ENCODE measurements at places on chromosomes 7 and 10. TPM values are rescaled to one million over a fixed set of nuclear protein-coding genes. Genes with fewer than 3 reads are reported as not detected.

DNA sequence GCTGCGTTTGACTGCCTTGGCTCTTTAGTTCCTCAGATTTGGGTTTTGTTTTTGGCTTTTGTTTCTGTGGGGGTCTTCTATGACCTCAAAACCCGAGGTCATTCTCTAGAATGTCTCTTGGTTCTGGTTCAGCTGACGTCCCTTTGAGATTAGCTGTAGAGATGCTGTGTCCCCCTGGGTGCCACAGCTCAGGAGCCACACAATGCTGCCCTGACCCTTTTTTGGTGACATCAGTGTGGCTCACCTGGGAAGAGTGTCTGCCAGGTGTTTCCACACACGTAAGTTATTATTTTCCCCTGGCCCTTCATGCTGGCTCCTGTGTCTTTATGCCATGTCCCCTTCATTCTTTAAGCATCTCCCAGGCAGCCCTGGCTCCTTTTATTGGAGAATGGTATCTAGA, 89.8 kb upstream of the DDC start:
- DNase-seq = no peak
- no peaks in the 10 kb centered on the region for H3K36me3 ChIP-seq
- H3K27me3 ChIP-seq = no peaks in the 10 kb centered on the region
- peaks cover 7% of the 10 kb centered on the region for H3K4me1 ChIP-seq
- H3K27ac ChIP-seq = no peak overlapping the region

- H3K27me3 ChIP-seq = peaks cover 6% of the 10 kb centered on the region
- H3K27ac ChIP-seq = no peak overlapping the region
- H3K4me3 ChIP-seq = no peak overlapping the region
- DNase-seq = no peak
- no peaks in the 10 kb centered on the region for H3K36me3 ChIP-seq
Observed at GRCh38 chr10:47359626-47360418, 11.7 kb downstream of the RBP3 start.

DNA sequence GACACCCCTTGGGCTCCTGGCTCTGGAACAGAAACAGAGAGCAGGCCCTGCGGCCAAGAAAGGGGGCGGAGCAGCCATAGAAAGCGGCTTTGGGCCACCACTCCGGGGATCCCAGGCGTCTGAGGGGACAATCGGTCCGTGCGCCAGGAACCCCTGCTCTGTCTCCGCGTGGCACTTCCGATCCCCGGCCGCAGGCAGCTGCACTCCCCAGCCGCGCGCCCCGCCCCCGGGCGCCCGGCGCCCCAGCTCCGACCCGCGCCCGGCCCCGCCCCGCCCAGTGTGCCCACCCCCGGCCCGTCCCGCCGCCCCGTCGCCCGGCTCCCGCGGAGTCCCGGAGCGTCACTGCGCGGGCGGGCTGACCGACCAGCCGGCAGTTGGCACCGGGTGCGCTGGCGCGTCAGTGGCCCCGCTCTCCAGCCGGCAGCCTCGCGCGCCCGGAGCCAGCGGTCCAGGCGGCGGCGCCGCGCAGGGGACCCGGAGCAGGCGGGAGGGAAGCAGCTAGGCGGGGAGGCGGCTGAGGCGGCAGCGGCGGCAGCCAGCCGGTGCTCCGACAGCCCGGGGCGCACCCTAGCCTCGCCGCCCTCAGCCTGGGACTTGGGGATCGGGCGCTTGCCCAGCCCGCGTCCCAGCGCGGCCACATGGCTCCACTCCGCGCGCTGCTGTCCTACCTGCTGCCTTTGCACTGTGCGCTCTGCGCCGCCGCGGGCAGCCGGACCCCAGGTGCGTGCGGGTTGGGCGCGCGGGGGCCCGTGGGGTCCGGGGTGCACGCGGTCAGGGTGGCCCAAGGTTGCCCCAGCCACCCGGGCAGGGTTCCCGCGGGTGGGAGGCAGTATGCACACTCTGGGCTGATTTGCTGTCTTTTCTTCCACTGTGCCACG, at the start of gene ADAMTS14:
Gene ADAMTS14, plus strand, starts transcription at position 342 of the 878 bp plus-strand sequence. Its CDS starts 297 bp downstream, at position 639.
- H3K4me1 ChIP-seq = peaks cover 11% of the 10 kb centered on the region
- no peaks in the 10 kb centered on the region for H3K27me3 ChIP-seq
- H3K27ac ChIP-seq = peak within 1 kb of the TSS; percentile 78
- peak; percentile 55 for DNase-seq
- H3K36me3 ChIP-seq = peaks cover 5% of the 10 kb centered on the region

Gene TRIM24
- 5.9 TPM for total RNA-seq

- H3K27ac ChIP-seq = no peak overlapping the region
- peaks cover 5% of the 10 kb centered on the region for H3K4me1 ChIP-seq
- no peak overlapping the region for H3K4me3 ChIP-seq
- H3K27me3 ChIP-seq = no peaks in the 10 kb centered on the region
- no peaks in the 10 kb centered on the region for H3K36me3 ChIP-seq
Observed at GRCh38 chr10:124722798-124723783, 21.1 kb downstream of the FAM53B start.

Measured in fibroblast of lung (primary cell).